ENCODE measurements at places on chromosomes 2 and 18.

DNA sequence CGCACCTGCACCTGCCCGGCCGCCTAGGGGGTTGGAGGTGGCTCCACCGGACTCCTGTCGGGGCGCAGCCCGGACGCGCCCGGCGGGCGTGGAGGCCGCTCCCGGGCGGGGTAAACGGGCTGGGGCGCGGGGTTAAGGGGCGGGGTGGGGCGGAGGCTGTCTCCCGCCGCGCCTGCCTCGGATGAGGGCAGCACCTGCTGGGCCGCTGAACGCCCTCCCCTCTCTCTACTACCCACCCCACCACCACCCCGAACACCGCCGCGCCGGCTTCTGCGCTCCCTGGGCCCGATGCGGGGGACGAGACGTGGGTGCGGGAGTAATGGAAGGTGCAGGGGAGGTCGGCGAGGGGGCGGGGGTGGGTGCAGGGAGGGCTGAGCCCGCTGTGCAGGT, 224.8 kb upstream of the ID2 start:
- peak; percentile 31 for DNase-seq

- DNase-seq = no peak
Measured at GRCh38 chr2:3108105-3108504, 269.5 kb downstream of the EIPR1 start.

GRCh38 chr2:99670768-99671734, 181.2 kb upstream of the REV1 start:
- DNase-seq = no peak

DNA sequence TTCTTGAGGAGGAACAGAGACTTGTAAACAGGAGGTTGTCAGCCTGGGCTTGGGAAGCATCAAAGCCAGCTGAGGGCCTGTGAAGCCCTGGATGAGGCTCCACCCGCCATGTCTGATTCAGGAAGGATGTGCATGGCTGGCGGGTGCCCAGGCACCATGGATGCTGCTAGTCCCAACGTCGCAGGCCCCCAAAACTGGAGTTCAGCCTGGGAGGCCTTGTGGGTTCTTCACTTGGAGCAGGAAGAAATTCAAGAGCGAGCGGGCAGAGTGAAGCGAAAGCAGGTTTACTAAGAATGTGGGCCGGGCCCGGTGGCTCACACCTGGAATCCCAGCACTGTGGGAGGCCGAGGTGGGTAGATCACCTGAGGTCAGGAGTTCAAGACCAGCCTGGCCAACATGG, 12.1 kb upstream of the PXDN start:
- no peak for DNase-seq

GRCh38 chr18:79890674-79891073, 60.8 kb downstream of the SLC66A2 start:
- no peak for DNase-seq

DNA sequence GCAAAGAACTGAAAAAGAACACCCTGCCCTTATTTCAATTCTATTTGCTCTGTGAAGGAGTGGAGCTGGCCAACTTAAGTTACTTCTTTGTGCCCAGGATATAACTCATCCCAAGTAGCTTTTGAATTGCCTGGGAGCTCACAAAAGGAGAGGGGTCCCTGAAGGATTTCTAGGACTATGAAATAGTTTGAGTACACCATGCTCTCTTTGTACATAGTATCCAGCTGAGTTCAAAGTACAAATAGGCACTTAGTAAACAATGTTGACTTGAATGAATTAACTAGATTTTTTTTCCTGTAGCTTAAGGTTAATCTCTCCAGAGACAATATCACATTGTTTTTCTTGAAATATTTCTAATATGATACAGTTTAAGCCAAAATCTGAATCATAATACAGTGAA, 47.7 kb downstream of the ZC3H15 start:
- DNase-seq = no peak

DNA sequence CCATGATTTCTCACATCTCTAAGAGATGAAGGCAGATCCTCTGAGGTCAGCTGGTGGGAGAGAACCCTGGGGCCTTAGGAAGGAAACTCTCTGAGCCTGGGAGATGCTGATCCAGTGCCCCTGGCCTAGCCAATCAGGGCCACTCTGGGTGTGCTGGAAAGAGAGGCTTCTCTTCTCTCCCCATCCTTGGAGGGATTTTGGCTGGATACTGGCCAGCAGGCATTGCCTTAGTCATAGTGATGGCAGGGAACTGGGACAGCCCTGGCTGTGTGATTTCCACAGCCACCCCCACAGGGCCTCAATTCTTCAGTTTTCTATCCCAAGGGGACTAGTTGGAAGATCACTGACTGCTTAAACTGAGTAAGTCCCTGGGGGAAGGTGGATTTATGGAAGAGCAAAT, 26.6 kb upstream of the PLB1 start:
- DNase-seq = no peak

DNA sequence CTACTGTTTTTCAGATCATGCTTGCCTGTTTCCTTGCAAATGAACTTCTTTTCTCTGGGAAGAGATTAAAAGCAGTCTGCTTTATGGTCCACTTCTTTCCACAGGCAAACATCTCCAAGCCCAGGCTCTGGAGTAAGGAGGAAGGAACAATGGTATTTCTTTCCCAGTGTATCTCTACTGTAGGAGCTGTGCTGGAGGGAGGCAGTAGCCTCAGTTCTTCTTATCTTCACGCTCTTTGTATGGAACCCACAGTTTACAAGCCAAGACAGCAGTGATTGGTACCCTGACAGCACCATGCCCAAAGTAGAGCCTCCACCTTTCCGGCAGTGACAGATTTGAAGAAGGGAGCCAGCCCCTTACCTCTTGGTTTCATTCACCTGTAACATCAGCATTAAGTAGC, 35.2 kb downstream of the SPOPL start:
- DNase-seq = no peak

Data from CD4-positive, alpha-beta T cell treated with Interleukin-15 for 4 hours (primary cell).